ENCODE measurements at places on chromosomes 2 and 18.

- no peak for DNase-seq
These were observed 595.5 kb upstream of the ID2 start for GRCh38 chr2:8086357-8086756.

GRCh38 chr2:62200291-62200841, 4.5 kb downstream of the B3GNT2 start:
- DNase-seq, result no peak

GRCh38 chr2:202432776-202433175, 56.6 kb downstream of the BMPR2 start:
- DNase-seq, result no peak

DNA sequence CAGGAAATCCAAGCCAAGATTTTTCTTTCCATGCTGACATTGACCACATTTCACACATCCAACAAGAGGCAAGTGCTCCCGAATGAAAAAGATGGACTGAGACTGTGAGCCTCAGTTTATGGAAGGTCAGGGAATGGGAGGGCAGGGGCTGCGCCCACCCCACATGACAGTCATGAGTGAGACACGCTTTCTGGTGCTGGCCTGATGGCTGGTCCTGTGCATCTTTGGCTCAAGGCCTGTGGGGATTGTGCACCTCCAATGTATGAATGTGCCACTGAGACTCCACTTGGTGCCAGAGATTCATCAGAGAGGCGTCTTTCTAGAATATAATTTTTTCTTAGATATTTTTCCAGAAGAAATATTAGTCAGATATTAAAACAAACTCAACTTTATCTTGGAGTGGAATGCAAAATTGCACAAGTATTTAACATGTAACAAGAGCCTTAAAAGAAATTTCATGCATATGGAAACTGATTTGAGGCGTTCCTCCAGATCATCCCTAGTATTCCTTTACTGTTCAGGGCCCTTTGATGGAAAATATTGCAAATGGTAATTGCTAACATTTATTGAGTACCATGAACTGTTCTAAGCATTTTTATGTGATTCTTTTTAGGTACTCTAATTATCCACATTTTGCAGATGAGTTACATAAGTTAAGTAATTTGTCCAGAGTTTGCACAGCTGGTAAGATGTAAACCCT, 87.3 kb upstream of the GPR45 start:
- no peak for DNase-seq

- DNase-seq, result peak; percentile 31
These were observed 386.5 kb downstream of the DLGAP1 start for GRCh38 chr18:4068552-4069158.

GRCh38 chr2:39508198-39508597, 71.1 kb upstream of the MAP4K3 start:
- DNase-seq, result no peak

- peak; percentile 13 for DNase-seq
These were observed 3.2 kb downstream of the UBE2E3 start for GRCh38 chr2:180983468-180984242.

DNA sequence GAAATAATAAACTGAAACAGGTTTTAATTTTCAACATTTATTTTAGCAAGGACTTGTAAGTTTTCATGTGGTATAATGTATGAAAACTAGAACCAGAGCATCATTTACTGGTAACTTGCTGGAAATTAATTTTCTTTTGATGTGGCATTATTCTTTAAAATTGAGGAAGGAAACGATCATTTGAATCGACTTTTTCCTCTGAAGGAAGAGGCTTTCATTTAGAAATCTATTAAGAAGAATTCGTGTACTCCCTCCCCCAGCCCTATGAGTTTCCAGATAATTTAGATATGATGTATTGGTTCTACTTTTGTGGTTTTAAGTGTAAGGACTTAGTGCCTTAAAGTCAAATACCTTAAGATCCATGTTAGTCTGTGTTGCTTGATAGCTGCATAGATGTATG, 2.5 kb downstream of the BABAM2 start:
- no peak for DNase-seq

DNA sequence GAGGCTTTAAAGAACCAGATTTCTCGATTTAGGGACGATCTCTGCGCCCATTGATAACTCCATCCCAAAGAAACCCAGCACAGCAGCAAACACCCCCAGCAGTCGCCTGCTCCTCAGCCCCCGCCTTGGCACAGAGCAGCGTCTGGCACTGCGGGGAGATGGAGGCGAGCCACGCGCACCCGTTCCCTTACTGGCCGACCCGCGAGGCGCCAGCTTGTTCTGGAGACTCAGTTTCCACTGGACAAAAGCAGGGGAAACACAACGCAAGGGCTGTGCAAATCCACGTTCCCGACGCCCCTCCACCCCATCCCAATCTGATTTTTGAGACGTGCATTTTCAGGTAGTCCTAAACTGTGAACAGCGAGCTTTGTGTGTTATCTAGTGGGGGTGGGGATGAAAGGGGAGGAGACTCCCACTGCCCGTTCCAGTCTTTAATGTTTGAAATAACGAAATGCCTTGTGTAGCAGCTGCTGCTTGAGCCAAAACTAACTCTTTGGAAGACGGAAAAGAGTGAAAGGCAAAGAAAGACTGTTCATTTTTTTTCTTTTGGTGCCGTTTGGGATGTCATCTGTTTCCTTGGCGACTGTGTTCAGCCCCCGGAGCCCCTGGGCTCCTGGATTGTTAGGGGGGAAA, 143.2 kb downstream of the MEIS1 start:
- DNase-seq, result no peak

GRCh38 chr2:726169-726568, 49.0 kb upstream of the TMEM18 start:
- no peak for DNase-seq

GRCh38 chr18:23093772-23094171, 41.5 kb upstream of the CABLES1 start:
- no peak for DNase-seq

DNA sequence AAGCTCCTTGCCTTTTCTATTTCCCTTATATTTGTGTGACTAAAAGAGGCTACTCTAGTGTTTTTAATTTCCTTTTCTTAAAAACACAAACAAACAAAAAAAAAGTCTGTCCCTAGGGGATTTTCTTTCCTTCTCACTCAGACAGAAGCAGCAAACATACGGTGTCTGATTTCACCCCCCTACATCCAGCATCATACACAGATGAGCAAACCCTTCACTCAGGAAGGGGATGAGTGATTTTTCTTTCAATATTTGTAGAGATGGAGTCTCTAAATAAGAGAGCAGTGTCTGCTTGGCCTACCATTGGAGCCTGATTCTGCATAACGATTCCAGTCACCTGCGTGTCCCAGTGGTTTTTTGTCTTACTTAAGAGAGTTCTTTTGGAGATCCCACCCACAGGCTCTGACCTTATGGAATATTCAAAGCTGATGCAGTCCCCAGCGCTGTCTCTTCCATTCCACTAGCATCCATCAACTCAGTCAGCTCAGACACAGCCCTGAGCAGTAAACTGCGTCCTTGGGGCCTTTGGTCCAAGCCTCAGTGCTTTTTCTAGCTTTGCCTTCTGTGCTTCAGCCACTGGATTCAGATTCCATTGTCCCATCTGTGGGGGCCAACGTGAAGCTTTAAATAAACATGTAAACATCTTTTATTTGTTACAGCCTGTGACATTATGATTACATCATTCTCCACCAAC, 52.6 kb upstream of the TPO start:
- no peak for DNase-seq

GRCh38 chr18:32735781-32736180, 37.0 kb downstream of the KLHL14 start:
- DNase-seq, result no peak

DNA sequence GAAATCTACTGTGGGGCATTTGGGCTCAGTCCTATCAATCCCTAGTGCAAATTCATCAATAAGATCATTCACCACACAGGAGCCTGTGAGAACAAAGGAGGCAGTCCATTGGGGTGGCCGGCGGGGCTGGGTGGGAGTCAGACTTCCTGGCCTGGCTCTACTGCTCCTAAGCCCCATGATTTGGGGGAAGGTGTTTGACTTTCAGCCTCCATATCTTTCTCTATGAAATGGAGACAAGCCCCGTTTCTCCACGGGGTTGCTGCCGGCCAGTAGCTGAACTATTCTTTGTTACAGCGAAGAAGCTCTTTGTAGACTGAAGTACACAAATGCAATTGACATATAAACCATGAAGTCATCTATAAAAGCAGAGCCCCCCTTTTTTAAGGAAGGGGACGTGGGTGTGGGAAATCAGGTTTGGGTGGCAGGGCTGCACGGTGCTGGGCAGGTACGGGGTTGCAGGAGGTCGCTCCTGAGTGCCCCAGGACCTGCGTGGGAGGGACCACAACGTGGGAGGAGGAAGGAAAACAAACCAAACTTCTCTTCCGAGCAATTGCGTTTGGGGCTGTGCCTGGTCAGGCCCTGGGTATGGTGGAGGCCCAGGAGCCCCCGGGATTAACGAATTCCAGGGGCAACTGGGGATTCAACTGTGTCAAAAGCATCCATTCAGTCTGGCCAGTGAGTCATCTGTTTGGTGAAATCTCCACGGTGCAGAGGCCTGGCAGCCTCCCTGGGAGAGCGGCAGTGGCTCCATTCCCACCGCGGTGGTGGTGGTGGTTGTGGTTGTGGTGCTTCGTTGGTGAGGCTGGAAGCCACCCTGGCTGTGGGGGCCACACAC, 18.2 kb downstream of the FBLN7 start:
- DNase-seq, result peak; percentile 74

- DNase-seq, result no peak
These were observed 63.4 kb downstream of the OLA1 start for GRCh38 chr2:174184915-174185314.

DNA sequence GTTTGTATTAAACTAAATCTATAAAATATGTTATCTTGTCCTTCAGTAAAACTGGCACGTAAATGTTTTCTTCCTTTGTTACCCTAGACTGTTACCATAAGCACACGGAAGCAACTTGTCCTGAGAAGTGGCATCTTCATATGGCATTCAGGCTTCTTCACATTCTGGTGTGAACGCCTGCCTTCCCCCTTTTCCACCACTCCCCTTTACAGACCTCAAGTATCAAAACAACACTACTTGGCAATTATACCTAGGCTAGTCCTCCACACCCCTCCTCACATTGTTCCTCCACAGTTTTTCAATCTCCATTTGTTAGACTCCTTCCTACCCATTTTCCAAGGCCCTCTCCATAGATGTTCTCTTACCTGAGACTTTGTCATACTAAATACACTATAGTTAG, 2.9 kb downstream of the MEX3C start:
- no peak for DNase-seq

DNA sequence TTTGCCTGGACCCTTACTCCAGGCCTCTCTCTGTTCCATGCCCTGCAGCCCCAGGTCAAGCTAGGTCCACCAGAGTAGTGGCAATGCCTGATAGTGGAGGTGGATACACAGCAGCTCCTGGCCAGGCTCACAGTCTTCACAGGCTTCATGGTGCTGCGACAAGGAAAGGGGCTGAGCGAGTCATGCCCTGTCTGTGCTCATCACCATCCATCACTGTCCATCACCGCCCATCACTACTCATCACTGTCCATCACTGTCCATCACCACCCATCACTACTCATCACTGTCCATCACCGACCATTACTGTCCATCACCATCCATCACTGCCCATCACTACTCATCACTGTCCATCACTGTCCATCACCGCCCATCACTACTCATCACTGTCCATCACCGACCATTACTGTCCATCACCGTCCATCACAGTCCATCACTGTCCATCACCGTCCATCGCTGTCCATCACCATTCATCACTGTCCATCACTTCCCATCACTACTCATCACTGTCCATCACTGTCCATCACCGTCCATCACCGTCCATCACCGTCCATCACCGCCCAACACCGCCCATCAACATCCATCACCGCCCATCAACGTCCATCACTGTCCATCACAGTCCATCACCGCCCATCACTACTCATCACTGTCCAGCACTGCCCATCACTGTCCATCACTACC, 57.1 kb upstream of the OTOS start:
- no peak for DNase-seq

GRCh38 chr18:59900222-59901128, 679 bp downstream of the PMAIP1 start:
- DNase-seq, result peak; percentile 65

DNA sequence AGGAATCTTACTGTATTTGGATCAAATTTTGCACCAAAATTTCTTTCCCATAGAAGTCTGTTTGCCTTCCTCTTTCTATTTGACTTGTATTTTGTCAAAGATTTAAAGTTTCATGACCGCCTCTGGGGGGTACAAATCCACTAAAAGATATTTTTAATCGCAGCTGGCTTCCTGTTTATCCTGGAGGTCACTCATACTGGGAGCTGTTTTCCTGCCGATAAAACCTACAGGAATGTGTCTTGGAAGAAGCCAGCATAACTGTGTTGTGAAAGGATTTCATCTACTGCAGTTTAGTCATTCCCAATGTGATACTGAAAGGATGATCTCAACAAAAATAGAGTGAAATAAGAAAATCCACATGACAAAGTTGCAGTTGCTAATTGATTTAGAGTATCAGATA, 184.0 kb downstream of the RIT2 start:
- DNase-seq, result no peak

GRCh38 chr2:187138265-187138664, 289.3 kb upstream of the ZSWIM2 start:
- DNase-seq, result no peak

DNA sequence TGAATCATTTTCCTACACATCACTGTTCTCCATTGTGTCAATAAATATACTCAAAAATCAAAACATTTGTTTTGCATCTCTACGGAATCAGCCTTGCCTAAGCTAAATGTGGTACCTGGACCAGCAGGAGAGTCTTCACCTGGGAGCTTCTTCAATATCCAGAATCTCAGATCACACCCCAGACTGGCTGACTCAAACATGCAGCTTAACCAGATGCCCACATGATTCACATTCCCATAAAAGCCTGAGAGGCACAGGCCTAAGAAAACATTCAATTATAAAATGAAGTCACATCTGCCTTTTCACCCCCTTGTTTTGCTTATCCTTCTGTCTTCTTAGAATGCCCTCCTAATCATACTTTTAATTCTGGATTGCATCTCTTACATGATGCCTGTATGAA, 1045.5 kb upstream of the NXPH2 start:
- no peak for DNase-seq

DNA sequence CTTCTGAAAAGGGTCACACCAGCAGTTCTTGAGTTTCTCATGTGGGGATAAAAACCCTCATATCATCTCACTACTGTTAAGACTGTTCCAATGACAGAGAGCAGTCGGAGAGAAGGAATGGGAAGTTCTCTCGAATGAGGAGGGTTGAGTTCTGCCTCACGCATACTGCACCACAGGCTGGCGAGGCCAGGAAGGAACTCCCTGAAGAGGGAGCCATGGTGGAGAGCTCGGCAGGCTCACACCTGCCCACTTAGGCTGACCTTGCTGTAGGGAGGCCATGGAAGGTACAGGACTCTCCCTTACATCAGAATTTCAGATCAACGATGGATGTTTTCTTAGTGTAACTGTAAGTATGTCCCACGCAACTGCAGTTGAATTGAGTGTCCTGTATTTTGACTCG, 64.6 kb downstream of the RALBP1 start:
- no peak for DNase-seq
